Left ventricle myocardium inferior (tissue), 1 donor: ENCODE measurements at places on chromosomes 1 and 21. TPM values are rescaled to one million over a fixed set of nuclear protein-coding genes. Genes with fewer than 3 reads are reported as not detected.

DNA sequence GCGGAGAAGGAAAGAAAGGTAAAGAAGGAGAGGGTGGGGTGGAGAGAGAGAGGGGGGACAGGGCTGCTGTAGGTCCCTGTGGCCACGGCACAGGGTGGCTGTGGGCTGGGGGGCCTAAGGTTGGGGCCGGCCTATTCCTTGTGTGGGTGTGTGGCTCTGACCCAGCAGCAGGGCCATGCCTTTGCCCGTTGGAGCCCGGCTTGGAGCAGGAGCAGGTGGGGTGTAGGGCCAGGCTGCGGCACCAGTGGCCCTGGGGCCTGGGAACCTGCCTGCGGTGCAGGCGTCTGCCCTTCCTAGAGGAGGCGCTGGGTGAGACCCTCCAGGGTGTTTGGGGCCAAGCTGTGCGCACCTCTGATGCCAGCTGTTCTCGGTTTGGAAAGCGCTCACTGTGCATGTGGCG lies 19.7 kb upstream of the SUMO3 start:
- H3K27ac ChIP-seq, result no peak overlapping the region
- peaks cover 9% of the 10 kb centered on the region for H3K4me1 ChIP-seq
- no peaks in the 10 kb centered on the region for H3K36me3 ChIP-seq
- no peaks in the 10 kb centered on the region for H3K27me3 ChIP-seq

- peaks cover 13% of the 10 kb centered on the region for H3K4me1 ChIP-seq
- DNase-seq, result no peak
- no peak overlapping the region for H3K4me3 ChIP-seq
- H3K27me3 ChIP-seq, result peaks cover 26% of the 10 kb centered on the region
- no peak overlapping the region for H3K27ac ChIP-seq
Observed at GRCh38 chr1:160066829-160067745, 2.9 kb downstream of the KCNJ10 start.

GRCh38 chr1:82894635-82895034 lies 1093.9 kb downstream of the ADGRL2 start:
- H3K4me1 ChIP-seq, result no peaks in the 10 kb centered on the region
- no peaks in the 10 kb centered on the region for H3K36me3 ChIP-seq
- H3K27me3 ChIP-seq, result no peaks in the 10 kb centered on the region
- DNase-seq, result no peak

GBP3 gene
- 7.9 TPM for total RNA-seq

COL16A1 gene
- total RNA-seq, result 18.3 TPM

EVI5 gene
- total RNA-seq, result 30.4 TPM

DNA sequence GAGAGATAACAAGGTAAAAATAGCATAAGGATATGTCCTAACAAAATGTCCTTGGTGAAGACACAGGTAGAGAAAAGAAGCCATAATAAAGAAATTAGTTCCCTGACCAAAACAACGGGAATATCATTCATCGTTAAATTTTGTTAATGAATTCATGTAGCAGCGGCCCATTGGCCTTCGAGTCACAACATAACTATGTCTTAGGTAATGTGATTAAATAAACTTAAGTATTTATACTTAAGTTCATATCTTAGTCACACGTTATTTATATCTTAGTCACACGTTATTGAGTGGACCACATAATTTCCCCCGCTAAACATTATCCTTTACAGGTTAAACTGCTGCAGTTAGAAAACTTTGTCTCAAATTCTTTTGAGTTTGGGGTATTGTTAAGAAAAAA lies 1.2 kb downstream of the NEXN start:
- H3K27me3 ChIP-seq, result no peaks in the 10 kb centered on the region
- H3K27ac ChIP-seq, result peak overlapping the region; percentile 98

GRCh38 chr21:34518301-34518700 lies 6.3 kb upstream of the KCNE1 start:
- DNase-seq, result no peak
- no peak overlapping the region for H3K4me3 ChIP-seq
- no peaks in the 10 kb centered on the region for H3K27me3 ChIP-seq
- H3K27ac ChIP-seq, result peak overlapping the region; percentile 54
- peaks cover 46% of the 10 kb centered on the region for H3K4me1 ChIP-seq

- H3K27ac ChIP-seq, result peak overlapping the region; percentile 97
- no peak for DNase-seq
- peak overlapping the region; percentile 98 for H3K4me3 ChIP-seq
- H3K36me3 ChIP-seq, result no peaks in the 10 kb centered on the region
Observed at GRCh38 chr1:15616373-15617172, 685 bp upstream of the DDI2 start.

DNA sequence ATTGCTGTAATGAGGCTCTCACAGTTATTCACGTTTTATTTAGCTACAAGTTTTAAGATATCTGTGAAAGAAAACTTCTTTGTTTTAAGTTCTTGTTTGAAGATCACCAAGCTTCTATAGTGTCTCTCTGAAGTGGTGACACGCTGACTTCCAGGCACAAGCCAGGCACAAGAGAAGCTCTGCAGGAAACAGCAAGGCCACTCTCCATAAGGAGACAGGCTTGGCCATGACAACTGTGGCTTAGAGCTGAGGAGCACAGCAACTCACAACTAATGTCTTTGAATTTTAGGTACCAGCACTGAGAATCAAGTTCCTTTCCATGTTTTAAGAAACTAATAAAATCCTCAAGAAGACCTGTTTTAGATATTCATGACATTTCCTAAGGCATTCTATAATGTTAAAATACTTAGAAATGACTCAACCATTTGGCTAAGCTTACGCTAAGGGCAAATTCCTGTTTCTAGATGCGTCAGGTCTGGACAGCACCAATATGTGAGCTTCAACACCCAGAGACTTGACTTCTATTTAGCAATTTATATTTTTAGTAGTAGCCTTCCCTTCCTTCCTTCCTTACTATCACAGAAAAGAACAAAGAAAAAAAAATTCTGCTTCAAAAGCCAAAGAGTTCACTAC lies 40.2 kb downstream of the APP start:
- H3K27ac ChIP-seq, result peak overlapping the region; percentile 59
- H3K27me3 ChIP-seq, result no peaks in the 10 kb centered on the region
- peaks cover 77% of the 10 kb centered on the region for H3K4me1 ChIP-seq
- H3K36me3 ChIP-seq, result no peaks in the 10 kb centered on the region
- H3K4me3 ChIP-seq, result no peak overlapping the region

GRCh38 chr1:174818951-174819350 lies 180.8 kb upstream of the CACYBP start:
- DNase-seq, result no peak
- no peak overlapping the region for H3K27ac ChIP-seq
- no peaks in the 10 kb centered on the region for H3K36me3 ChIP-seq
- H3K27me3 ChIP-seq, result no peaks in the 10 kb centered on the region
- no peak overlapping the region for H3K4me3 ChIP-seq

DNA sequence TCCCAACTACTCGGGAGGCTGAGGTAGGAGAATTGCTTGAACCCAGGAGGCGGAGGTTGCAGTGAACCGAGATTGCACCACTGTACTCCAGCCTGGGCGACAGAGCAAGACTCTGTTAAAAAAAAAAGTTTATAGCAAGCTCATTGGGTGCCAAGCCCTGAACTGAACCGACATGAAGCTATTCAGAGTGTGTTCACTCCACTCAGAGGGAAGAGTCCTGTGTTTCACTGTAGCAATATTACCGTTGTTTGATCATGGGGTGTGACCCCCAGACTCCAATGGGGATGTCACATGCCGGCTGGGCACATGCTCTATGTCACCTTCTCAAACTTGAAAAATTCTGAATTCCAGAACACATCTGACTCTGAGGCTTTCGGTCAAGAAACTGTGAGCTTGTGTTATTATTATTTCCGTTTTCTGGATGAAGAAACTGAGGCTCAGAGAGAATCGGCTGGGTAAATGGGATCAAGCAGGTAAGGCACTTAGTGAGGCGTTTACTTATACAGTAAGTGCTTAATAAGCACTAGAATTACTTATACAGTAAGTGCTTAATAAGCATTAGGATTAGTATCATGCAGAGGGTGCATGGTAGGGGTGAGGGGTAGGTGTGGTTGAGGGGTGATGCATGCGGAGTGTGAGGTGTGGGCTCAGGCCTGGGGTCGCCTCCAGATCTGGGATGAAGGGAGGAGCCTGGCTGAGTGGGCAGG lies 36.2 kb downstream of the HSPG2 start:
- DNase-seq, result no peak
- H3K36me3 ChIP-seq, result peaks cover 19% of the 10 kb centered on the region
- H3K4me1 ChIP-seq, result peaks cover 100% of the 10 kb centered on the region
- peak overlapping the region; percentile 90 for H3K27ac ChIP-seq

DNA sequence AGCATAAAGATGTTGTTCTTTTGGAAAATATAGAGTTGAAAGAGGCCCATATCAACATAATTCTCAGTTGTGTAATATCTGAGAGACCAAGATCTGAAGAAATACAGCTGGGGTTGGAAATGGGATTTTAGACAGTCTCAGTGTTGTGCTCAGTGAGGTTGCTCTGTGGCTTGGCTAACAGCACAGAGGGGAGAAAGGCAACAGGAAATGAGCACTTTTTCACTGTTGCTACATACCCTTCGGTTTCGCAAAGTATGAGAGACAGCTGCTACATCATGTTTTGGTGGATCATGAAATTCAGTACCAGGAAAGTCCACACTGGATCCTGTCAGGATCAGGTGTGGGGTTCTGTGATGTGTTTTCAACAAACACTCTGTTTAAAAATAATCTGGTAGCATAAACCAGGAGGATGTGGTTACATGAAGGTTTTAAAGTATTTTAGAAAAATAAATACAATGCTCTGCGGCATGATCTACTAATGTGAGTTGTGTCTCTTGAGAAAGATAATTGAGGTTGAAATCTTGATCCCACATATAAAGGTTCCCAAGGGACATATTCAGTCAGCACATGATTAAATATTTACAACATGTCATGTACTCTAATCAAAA lies 7.0 kb upstream of the GPR88 start:
- H3K27me3 ChIP-seq, result peaks cover 22% of the 10 kb centered on the region
- peaks cover 26% of the 10 kb centered on the region for H3K4me1 ChIP-seq
- DNase-seq, result no peak
- H3K4me3 ChIP-seq, result no peak overlapping the region
- no peaks in the 10 kb centered on the region for H3K36me3 ChIP-seq
- H3K27ac ChIP-seq, result peak overlapping the region; percentile 65

GRCh38 chr1:19675797-19676196 lies 11.1 kb downstream of the HTR6 start:
- DNase-seq, result no peak
- no peak overlapping the region for H3K4me3 ChIP-seq
- H3K36me3 ChIP-seq, result no peaks in the 10 kb centered on the region

TTLL10 gene
- total RNA-seq, result not detected

- DNase-seq, result no peak
- H3K27me3 ChIP-seq, result no peaks in the 10 kb centered on the region
- H3K4me3 ChIP-seq, result no peak overlapping the region
- H3K4me1 ChIP-seq, result peaks cover 92% of the 10 kb centered on the region
- H3K27ac ChIP-seq, result peak overlapping the region; percentile 89
Observed at GRCh38 chr1:158017800-158018595, 24.6 kb downstream of the KIRREL1 start.

FCRL2 gene
- not detected for total RNA-seq

DNA sequence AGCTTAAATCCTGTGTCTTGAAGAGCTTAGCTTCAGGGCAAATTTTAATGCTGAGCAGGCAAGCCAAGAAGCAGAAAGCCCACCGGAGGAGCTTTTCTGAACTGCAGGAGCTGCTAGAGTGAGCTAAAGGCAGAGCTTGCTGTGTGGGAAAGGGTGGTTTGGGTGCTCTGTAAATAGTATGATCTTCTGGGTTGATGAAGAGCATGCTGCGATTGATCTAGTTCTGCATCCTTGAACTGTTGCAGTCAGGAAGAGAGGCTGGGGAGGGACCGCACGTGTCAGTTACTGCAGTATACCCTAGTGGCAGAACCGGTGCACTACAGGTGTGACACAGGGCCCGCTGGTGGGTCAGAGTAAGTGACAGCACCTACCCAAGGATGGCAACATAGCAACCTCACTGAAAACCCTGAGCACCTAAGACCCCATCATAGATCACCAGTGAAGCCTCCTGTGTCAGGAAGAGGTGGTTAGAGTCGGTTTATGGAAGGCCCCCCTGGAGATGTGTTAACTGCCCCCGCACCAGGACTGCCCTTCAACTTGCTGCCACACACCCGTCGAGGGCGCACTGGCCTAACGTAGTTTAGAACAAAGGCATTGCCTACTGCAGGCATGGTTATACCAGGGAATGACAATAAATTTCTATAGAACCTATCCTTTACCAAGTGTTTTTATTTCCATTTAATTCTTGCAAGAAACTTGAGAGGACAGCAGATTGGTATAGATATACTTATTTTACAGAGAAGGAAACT lies 146.0 kb upstream of the KIAA0040 start:
- H3K36me3 ChIP-seq, result no peaks in the 10 kb centered on the region
- H3K27ac ChIP-seq, result no peak overlapping the region
- DNase-seq, result no peak
- no peak overlapping the region for H3K4me3 ChIP-seq

GRCh38 chr1:164777518-164777917 lies 218.5 kb downstream of the PBX1 start:
- DNase-seq, result no peak
- H3K27me3 ChIP-seq, result no peaks in the 10 kb centered on the region
- peaks cover 72% of the 10 kb centered on the region for H3K4me1 ChIP-seq
- no peak overlapping the region for H3K4me3 ChIP-seq

HSD3B1 gene
- total RNA-seq, result not detected

DNA sequence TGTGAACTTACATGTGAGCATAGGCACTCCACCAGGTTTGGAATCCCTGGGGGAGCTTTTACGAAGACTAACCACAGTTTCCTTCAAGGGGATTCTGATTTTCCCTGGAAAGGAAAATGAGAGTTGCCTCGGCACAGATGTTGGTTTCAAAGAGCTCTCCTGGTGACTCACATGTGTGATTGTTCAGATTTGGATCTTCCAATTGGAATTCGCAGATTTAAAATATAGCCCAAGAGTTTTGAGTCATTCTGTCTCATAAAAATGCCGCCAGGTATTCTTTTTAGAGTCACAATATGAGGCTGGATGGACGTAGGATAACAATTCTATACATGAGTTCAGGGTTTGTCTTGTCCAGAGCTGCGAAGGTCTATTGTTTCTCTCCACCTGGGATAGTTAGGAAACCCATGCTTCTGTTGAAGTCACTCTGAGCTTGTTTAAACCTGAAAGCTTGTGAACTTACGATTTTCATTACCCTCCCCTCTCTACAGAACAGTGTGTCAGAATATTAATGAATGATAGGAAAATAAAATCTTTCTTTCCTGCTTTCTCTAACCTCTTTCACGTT lies 64.9 kb downstream of the TGFB2 start:
- H3K27me3 ChIP-seq, result no peaks in the 10 kb centered on the region
- H3K4me3 ChIP-seq, result no peak overlapping the region
- no peak for DNase-seq
- no peak overlapping the region for H3K27ac ChIP-seq
- H3K4me1 ChIP-seq, result peaks cover 13% of the 10 kb centered on the region

OVAAL gene
- 5.3 TPM for total RNA-seq

DNA sequence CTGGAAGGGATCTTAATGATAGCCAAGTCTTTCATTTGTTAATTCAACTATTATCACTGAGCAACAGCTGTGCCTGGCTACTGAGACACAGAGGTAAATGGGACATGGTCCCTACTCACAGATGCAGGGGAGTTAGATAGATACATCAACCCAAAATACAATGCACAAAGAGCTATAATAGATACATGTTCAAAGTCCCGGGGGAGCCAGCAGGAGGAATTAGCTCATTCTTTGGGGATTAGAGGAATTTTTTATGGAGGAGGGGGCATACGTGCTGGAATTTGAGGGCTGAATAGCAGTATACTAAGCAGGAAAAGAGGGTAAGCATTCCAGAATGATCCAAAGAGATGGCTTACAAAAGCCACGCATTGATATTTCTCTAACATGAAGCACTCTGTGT lies 34.6 kb downstream of the C8B start:
- no peaks in the 10 kb centered on the region for H3K4me1 ChIP-seq
- peaks cover 5% of the 10 kb centered on the region for H3K27me3 ChIP-seq
- no peak overlapping the region for H3K27ac ChIP-seq
- H3K36me3 ChIP-seq, result no peaks in the 10 kb centered on the region
- DNase-seq, result no peak

KLHDC7A gene
- total RNA-seq, result not detected

GRCh38 chr1:47996406-47997226 lies 569 bp downstream of the TRABD2B start:
- H3K4me3 ChIP-seq, result peak overlapping the region; percentile 73
- DNase-seq, result no peak
- H3K27me3 ChIP-seq, result peaks cover 75% of the 10 kb centered on the region
- no peaks in the 10 kb centered on the region for H3K36me3 ChIP-seq
- H3K27ac ChIP-seq, result peak overlapping the region; percentile 74
